Psoas muscle (tissue), 8 donors: ENCODE measurements at places on chromosomes 5 and 9. TPM values are rescaled to one million over a fixed set of nuclear protein-coding genes. Genes with fewer than 3 reads are reported as not detected.

DNA sequence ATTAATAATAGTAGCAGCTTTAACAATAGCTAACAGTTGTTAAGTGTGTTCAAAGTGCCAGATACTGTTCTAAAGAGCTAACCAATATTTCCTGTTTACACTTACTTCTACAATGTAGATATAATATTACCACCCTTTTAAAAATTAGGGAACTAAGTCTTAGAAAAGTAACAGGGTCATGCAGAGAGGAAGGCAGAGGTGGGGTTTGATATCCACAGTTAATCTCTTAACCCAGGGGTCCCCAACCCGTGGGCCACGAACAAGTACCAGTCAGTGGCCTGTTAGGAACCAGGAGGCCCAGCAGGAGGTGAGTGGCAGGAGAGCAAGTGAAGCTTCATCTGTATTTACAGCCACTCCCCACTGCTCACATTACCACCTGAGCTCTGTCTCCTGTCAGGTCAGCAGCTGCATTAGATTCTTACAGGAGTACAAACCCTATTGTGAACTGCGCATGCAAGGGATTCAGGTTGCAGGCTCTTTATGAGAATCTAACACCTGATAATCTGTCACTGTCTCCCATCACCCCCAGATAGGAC, 89.1 kb downstream of the ACTL7B start:
- no peaks in the 10 kb centered on the region for H3K27me3 ChIP-seq
- no peak overlapping the region for H3K4me3 ChIP-seq
- DNase-seq = no peak
- H3K27ac ChIP-seq = no peak overlapping the region
- H3K4me1 ChIP-seq = no peaks in the 10 kb centered on the region
- no peaks in the 10 kb centered on the region for H3K36me3 ChIP-seq

DNA sequence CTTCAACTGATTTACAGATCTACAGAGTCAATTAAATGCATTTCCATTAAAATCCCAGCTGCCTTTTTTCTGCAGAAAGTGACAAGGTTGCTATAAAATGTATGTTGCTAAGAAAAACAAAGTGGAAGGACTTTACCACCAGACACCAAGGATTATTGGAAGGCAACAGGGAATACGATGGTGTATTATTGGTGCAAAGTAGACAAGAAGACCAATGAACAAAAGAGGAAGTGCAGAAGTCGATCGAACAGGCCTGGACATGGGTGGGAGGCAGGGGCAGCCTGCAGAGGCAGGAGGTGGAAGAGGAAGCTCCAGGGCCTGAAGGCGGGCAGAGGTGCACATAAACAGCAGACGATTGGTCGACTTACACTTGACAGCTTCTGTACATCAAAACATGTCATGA, 10.6 kb upstream of the SLC6A19 start:
- H3K4me1 ChIP-seq = no peaks in the 10 kb centered on the region
- no peaks in the 10 kb centered on the region for H3K36me3 ChIP-seq
- H3K27ac ChIP-seq = no peak overlapping the region
- H3K4me3 ChIP-seq = no peak overlapping the region
- no peaks in the 10 kb centered on the region for H3K27me3 ChIP-seq

GRCh38 chr5:571791-572190, 40.3 kb upstream of the CEP72 start:
- H3K4me3 ChIP-seq = no peak overlapping the region
- no peaks in the 10 kb centered on the region for H3K36me3 ChIP-seq
- no peak overlapping the region for H3K27ac ChIP-seq
- no peaks in the 10 kb centered on the region for H3K4me1 ChIP-seq

DNA sequence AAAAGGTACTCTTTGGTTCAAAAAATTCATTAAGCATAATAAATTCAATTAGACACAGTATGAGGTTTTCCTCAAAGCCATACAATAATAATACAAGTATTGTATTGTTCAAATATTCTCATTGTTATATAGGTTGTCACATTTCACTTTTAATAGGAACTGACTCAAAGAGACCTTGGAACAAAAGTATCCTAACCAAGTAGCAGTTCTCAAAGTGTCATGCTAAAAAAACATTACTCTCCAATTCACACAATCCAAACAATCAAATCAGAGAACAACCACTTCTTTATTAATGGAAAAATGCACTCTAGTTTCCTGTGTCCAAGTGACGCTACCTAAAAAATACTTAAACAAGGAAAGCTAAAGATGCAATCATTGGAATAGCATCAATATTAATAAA, 115.4 kb downstream of the DENND1A start:
- no peak overlapping the region for H3K4me3 ChIP-seq
- no peaks in the 10 kb centered on the region for H3K4me1 ChIP-seq
- no peaks in the 10 kb centered on the region for H3K27me3 ChIP-seq
- no peak for DNase-seq
- H3K27ac ChIP-seq = no peak overlapping the region

DNA sequence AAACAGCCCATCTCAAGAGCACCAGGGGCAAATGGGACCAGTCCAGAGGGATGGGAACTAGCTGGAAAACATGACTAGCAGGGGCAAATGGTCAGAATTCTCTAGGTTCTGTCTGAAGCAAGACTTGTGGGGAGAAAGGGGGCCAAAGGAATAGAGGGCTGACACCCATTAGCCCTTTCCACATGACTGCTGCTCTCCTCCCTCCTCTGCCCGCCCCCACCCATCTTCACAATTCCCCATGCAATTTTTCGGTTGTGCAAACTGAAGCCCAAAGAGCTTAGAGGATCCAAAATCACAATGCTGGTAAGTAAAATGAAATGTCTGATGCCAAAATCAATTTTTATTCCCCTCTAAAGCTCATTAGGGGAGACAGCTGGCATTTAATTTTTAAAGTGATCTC, 207.1 kb downstream of the DCP2 start:
- no peak overlapping the region for H3K4me3 ChIP-seq
- no peak overlapping the region for H3K27ac ChIP-seq
- peaks cover 15% of the 10 kb centered on the region for H3K4me1 ChIP-seq
- DNase-seq = no peak

GRCh38 chr5:18314192-18314778, 680.0 kb downstream of the TAF11L14 start:
- H3K4me1 ChIP-seq = no peaks in the 10 kb centered on the region
- H3K27ac ChIP-seq = no peak overlapping the region
- H3K27me3 ChIP-seq = no peaks in the 10 kb centered on the region
- H3K36me3 ChIP-seq = no peaks in the 10 kb centered on the region
- no peak for DNase-seq

DNA sequence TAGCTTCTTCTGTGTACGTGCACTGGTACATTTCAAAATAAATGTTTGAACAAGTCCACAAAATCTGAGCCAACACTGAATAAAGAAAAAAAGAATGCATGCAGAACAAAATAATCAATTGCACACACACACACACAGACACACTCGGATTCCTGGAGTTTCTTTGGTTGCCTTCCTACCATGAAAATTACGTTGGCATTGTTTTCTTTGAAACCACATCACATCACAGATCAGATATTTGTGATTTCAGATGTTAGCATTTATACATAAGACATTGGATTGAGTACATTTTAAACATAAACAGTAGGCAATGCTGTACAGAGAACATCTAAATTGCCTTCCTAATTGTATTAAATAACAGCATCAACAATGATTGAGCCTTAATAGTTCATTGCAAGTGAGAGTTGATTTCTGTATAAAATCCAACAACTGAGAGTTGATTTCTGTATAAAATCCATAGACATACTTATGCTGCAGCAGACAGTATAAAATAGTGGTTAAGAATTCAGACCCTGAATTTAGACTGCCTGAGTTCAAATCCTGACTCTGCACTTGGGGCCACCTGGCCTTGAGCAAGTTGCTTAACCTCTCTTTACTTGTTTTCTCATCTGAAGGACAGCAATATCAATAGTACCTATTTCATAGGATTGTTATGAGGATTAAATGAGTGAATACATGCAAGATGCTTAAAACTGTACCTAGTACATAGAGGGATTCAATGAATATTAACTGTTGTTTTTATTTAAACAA, 101.7 kb upstream of the IFNE start:
- no peak for DNase-seq
- no peaks in the 10 kb centered on the region for H3K4me1 ChIP-seq
- H3K27ac ChIP-seq = no peak overlapping the region
- no peak overlapping the region for H3K4me3 ChIP-seq
- H3K27me3 ChIP-seq = peaks cover 2% of the 10 kb centered on the region
- no peaks in the 10 kb centered on the region for H3K36me3 ChIP-seq

DNA sequence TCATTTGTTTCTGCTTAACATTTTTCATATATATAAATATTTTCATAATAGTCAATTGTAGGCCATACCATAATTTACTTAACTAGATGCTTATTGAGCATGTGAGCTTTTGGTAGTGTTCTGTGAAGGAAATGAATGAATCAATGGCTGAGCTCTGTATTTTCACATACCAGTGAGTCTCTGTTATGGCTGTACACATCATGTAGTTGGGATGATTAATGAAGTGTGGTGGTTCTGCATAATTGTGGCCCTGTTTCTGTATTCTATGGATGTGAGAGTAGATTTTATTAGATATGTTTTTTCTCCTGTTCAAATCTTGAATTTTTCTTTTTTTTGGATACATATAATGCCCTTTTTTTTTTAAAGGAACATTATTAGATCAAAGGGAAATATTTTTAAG, 56.2 kb downstream of the CTNNA1 start:
- H3K27me3 ChIP-seq = no peaks in the 10 kb centered on the region
- H3K27ac ChIP-seq = no peak overlapping the region
- H3K4me3 ChIP-seq = no peak overlapping the region

DNA sequence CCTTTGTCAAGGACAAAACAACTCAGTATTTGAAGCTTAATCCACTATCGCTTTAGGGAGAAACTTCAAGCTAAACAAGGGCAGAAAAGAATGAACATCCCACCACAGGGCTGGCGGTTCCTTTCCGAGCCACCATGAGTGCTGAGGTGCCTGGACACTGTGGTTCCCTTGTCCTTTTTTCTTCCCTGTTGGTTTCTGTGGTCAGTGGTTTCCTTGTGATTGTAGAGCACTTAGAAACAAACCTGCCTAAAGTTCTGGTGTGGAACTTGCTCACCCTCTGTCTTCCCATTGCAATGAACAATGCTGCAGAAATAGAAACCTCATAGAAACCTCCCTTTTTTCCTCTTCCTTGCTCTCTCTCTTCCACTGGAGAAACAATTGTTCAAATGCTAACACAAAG, 79.3 kb upstream of the TBC1D2 start:
- no peak overlapping the region for H3K27ac ChIP-seq
- DNase-seq = no peak
- H3K36me3 ChIP-seq = no peaks in the 10 kb centered on the region
- H3K4me1 ChIP-seq = no peaks in the 10 kb centered on the region

DNA sequence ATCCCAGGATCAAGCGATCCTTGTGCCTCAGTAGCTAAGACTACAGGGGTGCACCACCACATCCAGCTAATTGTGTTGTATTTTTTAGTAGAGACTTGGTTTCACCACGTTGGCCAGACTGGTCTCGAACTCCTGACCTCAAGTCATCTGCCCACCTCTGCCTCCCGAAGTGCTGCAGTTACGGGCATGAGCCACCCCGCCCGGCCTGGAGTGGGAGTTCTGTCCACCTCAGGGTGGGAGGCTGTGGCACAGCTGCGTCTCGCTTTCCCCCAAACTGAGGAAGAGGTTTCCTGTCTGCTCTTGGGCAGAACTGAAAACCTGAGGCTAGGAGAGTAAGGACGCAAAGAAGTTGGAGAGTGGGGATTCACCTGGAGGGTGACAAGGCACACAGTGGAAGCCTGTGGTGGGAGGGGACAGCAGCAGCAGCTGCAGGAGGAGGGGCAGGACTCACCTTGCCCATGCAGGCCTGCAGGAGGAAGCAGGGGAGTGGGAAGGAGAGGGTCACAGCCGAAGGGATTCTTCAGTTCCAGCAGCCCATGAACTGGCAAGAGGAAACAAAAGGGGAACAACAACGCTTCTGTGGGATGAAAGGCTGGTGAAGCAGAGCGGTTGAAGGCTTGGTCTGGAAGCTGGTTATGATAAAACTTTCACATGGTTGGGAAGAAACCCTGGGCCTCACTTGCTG, 181.4 kb downstream of the GAS1 start:
- H3K27ac ChIP-seq = no peak overlapping the region
- H3K36me3 ChIP-seq = no peaks in the 10 kb centered on the region
- no peak for DNase-seq
- H3K4me3 ChIP-seq = no peak overlapping the region
- no peaks in the 10 kb centered on the region for H3K27me3 ChIP-seq
- H3K4me1 ChIP-seq = no peaks in the 10 kb centered on the region

The IFNB1 gene
- total RNA-seq = not detected

The ZDHHC11 gene
- total RNA-seq = 1.6 TPM

GRCh38 chr5:39968381-39968780, 543.6 kb upstream of the DAB2 start:
- H3K36me3 ChIP-seq = no peaks in the 10 kb centered on the region
- no peaks in the 10 kb centered on the region for H3K4me1 ChIP-seq
- no peaks in the 10 kb centered on the region for H3K27me3 ChIP-seq
- no peak overlapping the region for H3K27ac ChIP-seq
- DNase-seq = no peak
- H3K4me3 ChIP-seq = no peak overlapping the region

The WHRN gene
- total RNA-seq = 0.62 TPM

The UGT3A1 gene
- 4.1 TPM for total RNA-seq

The FOXI1 gene
- total RNA-seq = not detected
